ENCODE measurements at places on chromosomes 16 and 17.
A peak's percentile ranks its signal among the peaks of the same experiment; 100 is the strongest.

DNA sequence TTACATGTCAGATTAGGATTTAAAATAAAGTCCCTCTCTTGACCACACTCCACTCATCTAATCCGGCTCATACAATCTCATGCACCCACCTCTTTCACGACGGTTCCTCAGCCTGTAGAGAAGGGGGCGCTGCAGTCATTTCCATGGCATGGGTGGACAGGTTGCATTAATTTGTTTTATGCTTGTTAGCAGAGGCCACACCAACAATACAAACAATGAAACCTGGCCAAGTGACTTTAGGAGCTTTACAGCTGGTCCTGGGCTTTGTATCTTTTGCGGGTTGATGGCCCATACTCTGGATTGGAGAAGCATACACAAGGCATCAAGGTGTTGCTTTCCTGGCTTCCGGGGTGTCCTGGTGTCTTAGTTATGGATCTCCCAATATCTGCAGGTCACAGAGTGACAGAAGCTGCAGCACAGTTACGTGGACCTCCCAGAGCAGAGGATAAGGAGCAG, 9.7 kb upstream of the SNF8 start:
- DNase-seq, result no peak

DNA sequence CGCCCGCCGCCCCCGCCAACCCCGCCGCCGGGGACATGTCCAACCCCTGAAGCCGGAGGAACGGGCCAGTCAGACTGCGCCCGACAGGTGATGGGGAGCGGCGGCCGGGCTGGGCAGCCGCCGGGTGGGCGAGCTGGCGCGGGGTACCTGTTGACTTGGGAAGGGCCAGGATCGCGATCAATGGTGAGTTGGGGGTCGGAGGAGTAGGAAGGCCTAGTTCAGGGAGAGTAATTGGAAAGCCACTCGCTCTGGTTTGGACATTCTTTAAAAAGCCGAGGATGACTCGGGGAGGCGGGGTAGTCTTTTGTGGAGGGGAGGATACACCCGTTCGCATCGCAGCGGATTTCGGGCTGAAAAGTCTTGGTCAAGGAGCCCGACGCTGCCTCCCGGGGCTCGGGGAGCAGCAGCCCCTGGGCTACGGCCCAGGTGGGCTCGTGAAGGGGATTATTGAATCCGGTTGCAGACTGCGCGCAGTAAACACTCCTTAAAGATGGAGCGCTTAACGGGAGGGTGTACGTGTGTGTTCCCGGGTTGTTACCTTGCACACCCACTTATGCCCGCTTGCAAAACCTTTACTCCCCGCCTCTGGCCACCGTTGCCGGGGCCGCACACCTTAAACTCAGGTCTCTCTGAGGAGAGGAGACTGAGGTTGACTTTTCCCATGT, 123.8 kb downstream of the GOSR1 start:
- peak; percentile 39 for DNase-seq

GRCh38 chr17:32722733-32723132, 154.2 kb downstream of the MYO1D start:
- DNase-seq, result peak; percentile 50

GRCh38 chr17:48611681-48612455, 1.1 kb upstream of the HOXB7 start:
- DNase-seq, result peak; percentile 78

DNA sequence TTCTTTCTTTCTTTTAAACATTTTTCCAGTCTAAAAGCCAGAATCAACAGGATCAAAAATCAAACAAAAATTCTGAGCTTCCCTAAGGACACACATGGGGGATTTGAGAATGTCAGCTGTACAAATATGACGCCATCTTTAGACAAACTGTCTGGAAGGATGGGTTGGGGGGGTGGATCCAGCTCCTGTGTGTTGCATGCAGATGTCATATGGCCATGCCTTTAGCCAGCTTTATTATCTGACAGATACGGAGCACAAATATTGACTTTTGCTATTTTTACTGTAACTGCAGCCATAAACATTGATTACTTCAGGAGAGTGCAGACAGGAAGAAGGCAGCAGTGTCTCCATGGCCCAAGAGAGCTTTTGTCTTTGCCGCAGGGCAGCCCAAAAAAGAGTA, 279.4 kb upstream of the ELAC2 start:
- no peak for DNase-seq

DNA sequence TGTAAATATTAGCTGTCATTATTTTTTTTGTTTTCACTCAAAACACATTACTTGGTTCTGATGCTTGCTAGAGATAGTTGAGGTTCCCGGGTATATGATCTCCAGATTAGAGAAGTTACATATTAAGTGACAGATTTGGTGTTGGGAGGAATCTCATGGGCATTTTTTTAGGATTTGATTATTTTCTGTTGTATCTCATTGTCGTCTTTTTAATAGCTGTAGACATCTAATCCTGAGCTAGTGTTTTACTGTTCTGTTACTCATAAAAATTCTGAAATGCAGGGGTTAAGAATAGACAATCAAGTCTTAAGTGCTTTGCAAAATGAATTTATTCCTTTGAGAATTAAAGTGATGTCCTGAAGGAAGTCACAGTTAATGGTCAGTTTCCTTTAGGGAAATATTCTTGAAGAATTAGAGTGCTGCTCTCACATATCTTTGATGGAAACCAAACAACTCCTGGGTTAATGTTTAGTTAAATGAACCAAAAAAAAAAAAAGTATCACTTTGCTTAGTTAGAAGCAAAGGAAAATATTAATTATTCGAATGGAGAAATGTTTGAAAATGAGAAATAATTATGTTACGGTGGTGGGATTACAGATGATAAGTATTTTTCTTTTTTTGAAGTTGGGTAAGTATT, 251.7 kb upstream of the CACNG5 start:
- peak; percentile 19 for DNase-seq

GRCh38 chr17:78185981-78186691, 716 bp downstream of the TK1 start:
- peak; percentile 76 for DNase-seq

- DNase-seq, result no peak
Measured at GRCh38 chr16:22726868-22727267, 87.1 kb upstream of the HS3ST2 start.

- no peak for DNase-seq
Measured at GRCh38 chr17:39774047-39774446, 36.3 kb downstream of the GRB7 start.

DNA sequence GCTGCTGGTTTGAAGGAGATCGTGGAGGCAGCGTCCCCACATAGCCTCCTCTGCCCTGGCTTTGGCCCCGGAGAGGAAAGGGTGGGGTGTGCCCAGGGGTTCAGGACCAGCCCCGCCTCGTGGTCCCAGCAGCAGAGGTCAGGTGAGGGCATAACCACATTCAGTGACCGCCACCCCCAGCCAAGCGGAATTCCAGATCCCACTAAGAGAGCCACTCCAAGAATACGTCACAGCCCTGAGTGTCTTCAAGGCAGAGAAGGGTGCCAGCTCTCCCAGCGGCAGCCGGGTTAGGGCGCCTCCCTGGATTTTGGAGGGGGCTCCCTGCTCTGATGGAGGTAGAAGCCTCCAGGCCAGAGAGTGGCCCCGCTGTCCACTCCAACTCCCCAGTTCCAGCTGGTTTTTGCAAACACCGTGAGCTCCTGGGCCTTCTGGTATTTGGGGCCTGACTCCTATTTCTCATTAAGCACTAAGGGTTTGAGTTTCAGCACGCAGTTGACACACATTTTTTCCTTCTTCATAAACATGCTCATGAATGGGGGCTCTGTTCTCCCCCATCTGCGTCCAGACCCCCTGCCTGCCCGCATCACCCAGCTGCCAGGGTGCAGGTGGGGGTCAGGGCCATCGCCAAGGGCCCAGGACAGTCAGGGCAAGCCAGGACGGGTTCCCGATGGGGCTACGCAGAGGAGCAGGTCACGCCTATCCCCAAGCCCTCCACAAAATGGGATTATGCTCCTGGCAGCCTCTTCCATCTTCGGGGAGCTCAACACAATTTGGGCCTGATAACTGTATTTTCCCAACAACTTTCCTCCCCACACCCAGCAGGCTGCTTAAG, 98.4 kb upstream of the PLCG2 start:
- DNase-seq, result no peak

DNA sequence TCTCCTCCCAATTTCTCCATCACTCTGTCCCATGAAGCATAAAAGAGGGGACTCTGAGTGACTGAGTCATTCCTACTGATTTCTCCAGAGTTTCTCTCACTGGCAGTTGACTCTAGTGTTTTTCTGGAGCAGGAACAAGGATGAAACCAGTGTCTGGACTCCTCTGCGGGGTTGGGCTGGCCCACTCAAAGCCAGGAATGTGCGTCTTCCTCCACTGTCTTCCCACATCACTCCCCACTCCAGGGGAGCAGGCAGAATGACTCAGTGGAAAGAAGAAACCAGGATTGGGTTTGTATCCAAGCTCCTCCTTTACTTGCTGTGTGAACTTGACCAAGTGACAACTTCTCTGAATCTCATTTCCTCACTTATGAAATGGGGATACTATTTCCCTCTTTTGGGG, 497.5 kb upstream of the SALL1 start:
- peak; percentile 41 for DNase-seq

DNA sequence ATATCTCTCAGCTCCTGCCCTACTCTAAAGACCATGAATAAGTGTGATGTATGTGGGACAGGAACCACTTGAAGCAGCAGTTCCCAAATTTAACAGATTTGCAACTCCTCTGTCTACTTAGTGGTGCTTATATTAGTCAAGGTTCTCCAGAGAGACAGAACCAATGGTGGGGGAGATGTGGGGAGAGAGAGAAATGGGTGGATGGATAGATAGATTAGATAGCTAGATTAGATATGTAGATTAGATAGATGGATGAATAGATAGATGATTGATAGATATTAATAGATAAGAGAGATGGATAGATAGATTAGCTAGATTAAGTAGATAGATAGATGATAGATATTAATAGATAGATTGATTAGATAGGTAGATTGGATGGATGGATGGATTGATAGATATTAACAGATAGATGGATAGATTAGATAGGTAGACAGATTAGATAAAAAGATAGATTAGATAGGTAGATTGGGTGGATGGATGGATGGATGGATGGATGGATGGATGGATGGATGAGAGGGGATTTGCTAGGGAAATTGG, 154.0 kb upstream of the NOL11 start:
- no peak for DNase-seq

DNA sequence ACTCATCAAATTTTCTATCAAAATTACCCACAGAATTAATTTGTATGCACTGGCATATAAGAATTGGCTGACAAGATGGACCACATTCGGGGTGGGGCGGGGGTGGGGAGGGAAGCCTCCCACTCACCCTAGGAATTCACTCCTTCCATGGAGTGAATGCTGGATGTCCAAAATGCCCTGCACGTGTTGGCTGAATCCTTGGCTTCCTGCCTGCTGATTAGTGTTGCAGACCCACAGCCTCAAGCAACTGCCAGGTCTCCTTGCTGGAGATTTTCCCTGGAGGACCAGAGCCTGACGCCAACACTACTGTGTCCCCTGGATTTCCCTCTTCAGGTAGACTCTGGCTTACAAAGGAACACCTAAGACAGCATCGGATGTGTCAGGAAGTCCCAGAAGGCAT, 575.7 kb upstream of the CDH11 start:
- DNase-seq, result no peak

- DNase-seq, result peak; percentile 63
Measured at GRCh38 chr17:46002311-46002972, 3.4 kb downstream of the STH start.

DNA sequence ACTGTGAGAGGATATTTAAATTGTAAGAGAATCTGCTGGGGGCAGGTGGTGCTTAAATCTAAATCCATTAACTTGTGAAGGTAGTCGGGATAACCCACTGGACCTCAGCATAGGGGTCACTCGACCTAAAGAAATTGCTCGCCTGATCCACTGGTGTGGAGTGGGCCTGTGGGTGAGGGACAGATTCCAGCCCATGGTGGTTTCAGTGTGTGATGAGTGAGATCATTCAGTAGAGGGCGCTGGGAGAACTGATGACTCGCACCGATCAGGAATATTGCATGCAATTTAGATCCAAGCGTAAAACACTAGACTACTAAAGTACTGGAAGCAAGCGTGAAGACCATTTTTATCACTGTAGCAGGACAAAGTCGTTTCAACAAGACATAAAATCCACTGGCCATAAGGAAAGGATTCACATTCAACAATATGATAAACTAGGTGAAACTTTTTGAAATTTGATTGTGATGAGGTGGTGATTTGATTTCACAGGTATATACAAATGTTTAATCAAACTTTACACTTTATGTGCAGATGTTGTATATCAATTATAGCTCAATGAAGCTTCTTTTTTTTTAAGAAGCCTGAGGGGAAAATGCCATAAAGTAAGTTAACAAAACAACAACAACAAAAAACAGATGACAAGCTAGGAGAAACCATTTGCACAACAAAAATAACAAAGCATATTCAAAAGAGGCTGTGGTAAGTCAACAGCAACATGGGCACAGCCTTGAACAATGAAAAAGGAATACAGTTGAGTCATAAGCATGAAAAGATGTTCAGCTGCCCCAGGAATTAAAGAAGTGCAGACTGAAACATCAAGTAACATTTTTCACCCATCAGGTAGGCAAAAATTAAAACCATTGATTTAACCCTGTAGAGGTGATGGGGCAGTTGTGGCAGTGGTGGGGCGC, 7.5 kb upstream of the TMEM170A start:
- DNase-seq, result peak; percentile 58

- DNase-seq, result no peak
Measured at GRCh38 chr16:35146723-35147458, 1687.5 kb downstream of the TP53TG3F start.

DNA sequence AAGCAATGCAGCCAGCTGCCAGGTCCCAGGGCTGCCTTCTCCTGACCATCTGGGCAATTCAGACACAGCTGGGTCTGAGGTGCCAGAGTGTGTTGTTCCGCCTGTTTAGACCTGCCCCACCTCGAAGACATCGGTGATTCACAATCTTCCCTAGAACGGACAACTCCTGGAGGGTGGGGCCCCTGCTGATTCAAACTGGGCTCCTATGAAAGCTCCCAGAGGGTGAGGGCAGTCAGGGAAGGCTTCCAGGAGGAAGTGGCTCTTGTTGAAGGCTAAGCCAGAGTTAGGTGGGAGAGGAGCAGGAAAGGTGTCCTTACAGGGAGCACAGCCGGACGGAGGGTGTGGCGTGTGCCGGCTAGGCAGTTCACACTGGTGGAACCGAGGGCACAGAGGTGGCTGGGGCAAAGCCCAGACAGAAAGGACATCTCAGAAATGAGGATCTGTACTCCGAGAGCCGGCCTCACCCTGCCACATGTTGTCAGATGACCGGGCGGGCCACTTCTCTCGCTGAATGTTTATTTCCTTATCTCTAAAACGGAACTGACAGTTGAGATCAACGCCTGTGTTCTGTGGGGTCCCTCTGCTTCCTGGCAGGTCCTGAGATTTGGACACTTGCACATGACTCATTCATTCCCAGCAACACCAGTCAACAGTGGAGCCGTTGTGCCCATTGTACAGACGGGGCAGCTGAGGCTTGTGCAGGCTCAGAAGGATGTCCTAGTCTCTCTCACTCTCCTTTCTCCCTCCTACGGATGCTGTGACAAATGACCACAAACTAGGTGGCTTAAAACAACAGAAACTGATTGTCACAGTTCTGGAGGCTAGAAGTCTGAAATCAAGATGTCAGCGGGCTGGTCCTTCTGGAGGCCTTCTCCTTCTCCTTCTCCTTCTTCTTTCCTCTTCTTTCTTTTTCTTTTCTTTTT, 26.9 kb upstream of the LITAF start:
- peak; percentile 75 for DNase-seq

- no peak for DNase-seq
Measured at GRCh38 chr17:31552568-31552967, 161.1 kb downstream of the RAB11FIP4 start.

GRCh38 chr17:38429476-38430100, 1.3 kb downstream of the ARHGAP23 start:
- no peak for DNase-seq

- no peak for DNase-seq
Measured at GRCh38 chr17:49871211-49871610, 23.3 kb upstream of the TAC4 start.

GRCh38 chr17:80441133-80441578, 26.2 kb downstream of the ENDOV start:
- no peak for DNase-seq

GRCh38 chr16:54942353-54942943, 11.8 kb downstream of the IRX5 start:
- DNase-seq, result no peak

Data from kidney tubule cell (primary cell).